ENCODE measurements at places on chromosomes 11 and 22.

DNA sequence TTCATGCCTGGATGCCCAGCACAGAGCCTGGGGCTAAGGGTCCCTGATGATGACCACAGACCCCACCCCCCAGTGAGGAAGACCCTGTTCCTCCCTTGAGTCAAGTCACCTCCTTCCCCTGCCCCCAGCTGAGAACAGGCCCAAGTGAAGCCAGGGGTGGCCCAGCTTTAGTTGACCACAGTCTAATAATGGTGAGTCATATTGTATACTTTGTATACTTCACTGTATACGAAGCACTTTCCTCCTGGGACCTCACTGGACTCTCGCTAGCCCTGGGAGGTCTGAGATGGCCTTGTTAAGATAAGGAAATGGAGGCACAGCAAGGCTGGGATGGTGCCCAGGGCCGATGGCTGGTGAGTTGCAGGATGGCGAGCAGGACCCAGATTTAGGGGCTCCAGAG, 3.7 kb upstream of the FLRT1 start:
- DNase-seq, result no peak

- peak; percentile 83 for DNase-seq
Observed at GRCh38 chr11:76185931-76186401, 20.3 kb downstream of the WNT11 start.

GRCh38 chr11:73950869-73951710, at the start of gene DNAJB13:
DNAJB13 (plus strand) TSS chr11:73951026; CDS start chr11:73951070, 44 bp downstream.
- peak; percentile 70 for DNase-seq

DNA sequence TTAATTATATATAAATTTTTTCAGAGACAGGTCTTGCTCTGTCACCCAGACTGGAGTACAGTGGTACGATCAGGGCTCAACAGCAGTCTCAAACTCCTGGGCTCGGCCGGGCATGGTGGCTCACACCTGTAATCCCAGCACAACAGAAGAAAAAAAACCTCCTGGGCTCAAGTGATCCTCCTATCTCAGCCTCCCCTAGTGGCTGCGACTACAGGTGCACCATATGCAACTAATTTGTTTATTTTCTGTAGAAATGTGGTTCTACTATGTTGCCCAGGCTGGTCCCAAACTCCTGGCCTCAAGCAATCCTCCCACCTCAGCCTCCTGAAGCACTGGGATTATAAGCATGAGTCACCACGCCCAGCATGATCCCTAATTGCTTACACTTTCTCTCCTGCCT, 56.1 kb upstream of the SLC35C1 start:
- no peak for DNase-seq

DNA sequence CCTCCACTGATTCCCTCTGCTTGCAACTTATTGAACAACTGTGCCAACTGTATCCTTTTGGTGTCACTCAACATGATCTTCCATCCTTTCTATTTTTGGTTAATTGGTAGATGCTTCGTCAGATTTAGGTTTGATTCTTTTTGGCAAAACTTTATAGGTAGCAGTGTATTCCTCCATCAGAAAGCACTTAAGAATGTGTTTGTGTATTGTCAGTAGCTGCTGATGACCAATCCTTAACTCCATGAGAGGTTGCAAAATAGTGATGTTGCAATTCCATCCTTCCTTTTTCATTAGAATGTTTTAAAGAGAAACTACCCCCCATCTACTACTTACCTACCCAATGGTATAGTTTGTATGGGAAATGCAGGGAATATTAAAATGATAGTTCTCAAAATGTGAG, 22.1 kb downstream of the FAM76B start:
- DNase-seq, result no peak

DNA sequence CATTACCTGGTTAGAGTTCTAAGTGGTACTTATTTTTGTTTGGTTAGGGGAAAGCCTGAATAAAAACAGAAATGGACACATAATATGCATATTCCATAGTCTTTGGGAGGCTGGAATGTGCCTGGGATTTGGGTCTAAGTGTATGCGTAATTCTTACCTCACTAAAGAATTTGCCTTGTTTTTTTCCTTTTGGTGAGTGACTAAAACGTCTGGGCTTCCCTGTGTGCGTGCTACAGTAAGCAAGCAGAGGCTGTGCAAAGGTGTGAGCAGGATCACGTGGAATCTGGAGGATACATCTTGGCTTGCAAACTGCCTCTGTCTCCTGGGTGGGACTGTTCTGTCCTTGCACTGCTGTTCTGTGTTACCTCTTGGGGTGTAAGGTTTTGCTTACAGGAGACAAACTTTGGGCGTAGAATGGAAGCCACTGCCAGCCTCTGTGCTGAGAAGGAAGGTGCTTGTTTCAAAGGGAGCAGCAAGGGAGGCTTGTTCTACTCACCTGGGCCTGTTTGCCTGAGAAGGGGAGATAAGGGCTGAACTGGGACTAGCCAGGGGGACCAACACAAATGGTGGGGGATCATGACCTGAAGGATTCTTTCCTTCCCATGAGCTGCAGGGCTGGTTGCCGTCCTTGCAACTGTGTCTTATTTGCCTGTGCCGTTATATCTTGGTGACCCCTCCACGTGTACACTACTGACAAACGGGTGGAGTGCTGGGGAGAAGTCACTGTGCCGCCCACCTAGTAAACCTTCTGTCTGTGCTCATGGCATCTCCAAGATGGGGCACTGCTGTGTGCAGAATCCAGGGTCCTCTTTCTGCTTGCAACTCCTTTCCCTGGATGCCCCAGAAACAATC, 4.5 kb downstream of the NEAT1 start:
- DNase-seq, result no peak

GRCh38 chr11:100174881-100175280, 512.2 kb upstream of the ARHGAP42 start:
- DNase-seq, result no peak

DNA sequence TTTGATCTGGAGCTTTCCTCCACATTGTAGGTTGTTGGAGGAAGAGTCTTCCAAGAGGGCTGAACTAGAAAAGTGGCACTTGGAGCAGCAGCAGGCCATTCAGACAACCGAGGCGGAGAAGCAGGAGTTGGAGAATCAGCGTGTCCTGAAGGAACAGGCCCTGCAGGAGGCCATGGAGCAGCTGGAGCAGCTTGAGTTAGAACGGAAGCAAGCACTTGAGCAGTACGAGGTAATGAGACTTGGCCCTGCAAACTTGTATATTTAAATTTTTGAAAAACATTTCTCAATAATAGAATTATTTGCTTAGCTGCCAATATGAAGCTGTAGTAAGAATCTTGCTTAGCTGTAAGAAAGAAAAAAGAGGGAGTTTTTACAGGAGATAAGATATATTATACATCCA, 84.0 kb downstream of the SWAP70 start:
- DNase-seq, result no peak

DNA sequence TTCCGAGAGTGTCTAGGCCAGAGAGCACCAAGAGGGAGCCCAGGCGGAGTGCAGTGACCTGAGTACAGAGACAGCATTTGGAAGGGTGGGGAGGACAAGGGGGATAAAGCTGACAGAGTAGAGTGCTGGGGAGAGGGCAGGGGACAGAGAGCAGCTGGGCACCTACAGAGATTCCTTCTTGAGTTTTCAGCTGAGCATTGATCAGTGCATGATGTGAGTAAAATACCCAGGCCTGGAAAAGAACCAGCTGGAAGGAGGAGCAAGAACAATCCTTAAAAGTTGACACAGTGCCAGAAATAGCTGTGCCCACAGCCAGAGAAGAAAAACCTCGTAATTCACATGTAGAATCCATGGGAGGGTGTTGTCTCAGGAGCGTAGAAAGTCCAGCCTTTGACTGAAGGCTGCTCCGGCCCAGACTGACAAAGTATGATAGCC, 33.9 kb upstream of the PANX2 start:
- DNase-seq, result no peak

DNA sequence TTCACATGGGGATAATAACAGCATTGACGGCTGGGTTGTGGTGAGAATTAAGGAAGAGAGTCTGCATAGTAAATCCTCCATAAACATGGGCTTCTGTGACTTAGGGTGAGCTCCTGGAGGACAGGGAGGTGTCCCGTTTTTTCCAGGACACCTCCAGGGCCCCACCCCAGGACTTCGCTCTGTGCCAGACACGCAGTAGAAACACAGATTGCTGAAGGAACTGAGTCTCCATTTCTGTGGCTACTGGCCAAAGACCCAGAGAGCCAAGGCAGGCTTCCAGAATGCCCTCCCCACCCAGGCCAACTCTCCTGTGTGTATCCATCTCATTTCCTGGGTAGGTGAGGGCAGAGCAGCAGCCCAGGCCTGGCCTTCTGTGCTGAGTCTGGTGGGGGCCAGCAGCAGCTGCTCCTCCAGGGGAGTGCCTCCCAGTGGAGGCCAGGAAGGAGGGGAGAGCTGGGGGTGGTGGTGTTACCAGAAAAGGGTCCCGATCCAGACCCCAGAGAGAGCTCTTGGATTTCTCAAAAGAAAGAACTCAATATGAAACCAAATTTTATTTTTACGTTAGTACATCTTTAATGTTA, 9.5 kb upstream of the RFPL3 start:
- no peak for DNase-seq

- no peak for DNase-seq
Observed at GRCh38 chr11:47213950-47214565, 716 bp upstream of the DDB2 start.

DNA sequence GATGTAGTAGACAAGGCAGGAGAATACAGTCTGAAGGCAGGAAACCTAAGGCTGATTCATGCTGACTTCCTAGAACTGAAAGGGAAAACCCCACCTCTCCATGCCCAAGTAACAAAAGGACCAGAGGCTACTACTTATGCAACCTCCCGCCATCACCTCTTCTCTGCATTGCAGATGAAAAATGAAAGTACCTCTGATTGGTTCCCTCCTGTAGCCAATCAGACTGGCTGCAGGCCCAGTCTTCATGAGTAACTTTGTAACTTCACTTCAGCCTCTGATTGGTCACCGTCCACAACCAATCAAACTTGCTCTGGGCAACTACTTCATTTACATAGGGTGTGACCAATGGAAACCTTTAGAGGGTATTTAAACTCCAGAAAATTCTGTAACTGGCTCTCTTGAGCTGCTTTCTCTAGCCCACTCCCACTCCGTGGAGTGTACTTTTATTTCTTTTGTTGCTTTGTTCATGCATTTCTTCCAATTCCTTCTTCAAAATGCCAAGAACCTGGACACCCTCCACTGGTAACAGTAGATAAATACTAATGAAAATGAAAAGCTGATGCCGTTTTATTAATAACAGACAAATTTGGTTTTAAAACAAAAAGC, 5.2 kb upstream of the MAP6 start:
- DNase-seq, result no peak

GRCh38 chr11:4454021-4454420, 4.9 kb downstream of the OR52K2 start:
- no peak for DNase-seq

GRCh38 chr11:30495437-30495836, 90.7 kb downstream of the MPPED2 start:
- DNase-seq, result no peak
